ENCODE measurements at places on chromosomes 3 and 15.
A peak's percentile ranks its signal among the peaks of the same experiment; 100 is the strongest.

DNA sequence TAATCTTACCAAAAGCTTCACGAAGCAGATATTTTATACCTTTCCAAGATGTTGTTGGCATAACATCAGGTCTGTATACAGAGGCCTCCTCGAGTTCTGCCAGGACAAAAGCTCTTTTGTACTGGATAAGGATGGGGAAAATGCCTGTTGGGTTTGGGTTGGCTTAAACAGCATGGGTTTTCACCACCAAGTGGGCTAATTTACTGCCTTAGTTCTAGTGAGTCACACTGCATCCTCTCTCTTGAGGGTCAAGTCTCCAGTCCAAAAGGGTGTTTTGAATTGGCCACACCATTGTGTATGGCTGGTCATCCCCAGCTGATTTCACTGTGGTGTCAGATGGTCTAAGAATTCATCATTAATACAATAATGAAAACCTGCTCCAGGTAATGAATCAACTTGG is 26.1 kb upstream of the BHLHE40 start:
- no peak for DNase-seq

DNA sequence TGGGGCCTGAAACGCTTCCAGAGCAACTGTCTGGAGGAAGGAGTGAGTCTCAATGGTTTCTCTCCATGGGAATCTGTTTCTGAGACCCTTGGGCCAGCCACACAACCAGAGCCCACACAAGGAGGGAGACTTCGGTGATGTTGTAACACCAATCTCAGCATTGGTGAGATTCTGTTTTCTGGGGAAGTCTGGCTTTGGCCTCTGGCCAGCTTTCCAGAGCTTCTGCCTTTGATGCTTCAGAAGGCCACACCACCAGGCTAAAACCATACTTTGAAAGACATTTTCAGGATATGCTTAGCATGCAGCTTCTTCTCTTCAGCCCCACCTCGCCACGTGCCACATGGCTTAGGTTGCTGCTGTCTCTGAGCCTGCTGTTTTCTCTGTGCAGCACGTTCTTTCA is 3.6 kb upstream of the EEFSEC start:
- no peak for DNase-seq

GRCh38 chr15:87907676-87908446 is 348.7 kb downstream of the NTRK3 start:
- no peak for DNase-seq

- DNase-seq, result no peak
These were observed 34.1 kb downstream of the PTPN9 start for GRCh38 chr15:75545064-75545463.

- no peak for DNase-seq
These were observed 92.0 kb upstream of the SAMMSON start for GRCh38 chr3:69907554-69907953.

DNA sequence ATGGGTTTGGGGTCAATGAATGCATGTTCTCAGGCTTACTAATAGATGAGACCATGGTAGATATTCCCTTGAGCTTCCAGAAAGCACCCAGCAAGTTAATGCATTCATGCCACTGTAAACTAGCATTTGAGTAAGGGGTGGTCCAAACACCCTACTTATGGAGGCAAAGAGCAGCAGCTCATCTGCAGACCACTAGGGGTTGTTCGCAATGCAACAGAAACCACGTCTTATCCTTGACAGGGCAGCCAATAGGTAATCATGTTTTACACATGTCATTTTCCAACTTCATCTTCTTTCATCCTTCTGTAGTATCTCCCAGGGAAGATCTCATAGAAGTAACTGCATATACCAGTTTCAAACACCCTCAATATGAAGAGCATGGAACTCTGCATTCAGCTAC is 330.2 kb downstream of the RORA start:
- DNase-seq, result no peak

DNA sequence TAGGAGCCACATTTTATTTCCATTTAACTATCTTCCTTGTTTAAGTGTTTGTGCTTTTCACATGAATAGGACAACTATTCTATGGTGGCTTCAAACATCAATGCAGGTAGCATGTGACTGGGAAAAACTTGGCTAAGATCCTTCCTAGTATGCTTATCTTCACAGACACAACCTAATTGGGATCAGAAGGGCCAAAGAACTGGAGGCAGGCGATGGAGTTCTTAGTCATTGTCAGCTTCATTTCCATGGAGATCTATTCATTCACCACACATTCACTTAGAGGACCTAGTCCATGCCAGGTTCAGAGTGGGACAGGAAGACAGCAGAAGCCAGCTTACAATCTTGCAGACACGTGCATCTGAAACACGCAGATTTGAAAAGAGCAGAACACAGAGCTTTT is 277.5 kb upstream of the PPP2R3A start:
- no peak for DNase-seq

GRCh38 chr15:68319997-68320396 is 42.5 kb downstream of the FEM1B start:
- DNase-seq, result no peak

- DNase-seq, result no peak
These were observed 6.2 kb upstream of the NR2F2 start for GRCh38 chr15:96324192-96324895.

GRCh38 chr3:30266524-30266923 is 339.9 kb upstream of the TGFBR2 start:
- DNase-seq, result no peak

DNA sequence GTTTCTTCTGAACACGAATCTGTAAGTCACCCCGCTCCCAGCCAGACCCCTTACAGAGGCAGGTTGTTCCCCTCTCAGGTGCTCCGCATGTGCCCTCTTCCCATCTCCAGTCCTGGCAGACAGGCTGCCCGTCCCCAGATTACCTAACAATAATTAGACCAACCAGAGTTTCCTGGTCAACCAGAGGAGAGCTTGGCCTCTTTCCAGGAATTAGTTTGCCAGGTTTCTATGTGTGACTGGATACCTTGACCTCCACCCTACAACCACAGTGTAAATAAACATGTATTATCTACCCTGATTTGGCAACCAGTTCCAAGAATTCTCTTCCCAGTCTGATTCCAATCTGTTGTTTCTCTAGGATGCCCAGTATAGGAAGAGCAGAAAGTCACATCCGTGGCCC is 178.0 kb upstream of the UMPS start:
- no peak for DNase-seq

- no peak for DNase-seq
These were observed 30.4 kb downstream of the ACKR2 start for GRCh38 chr3:42839616-42840015.

DNA sequence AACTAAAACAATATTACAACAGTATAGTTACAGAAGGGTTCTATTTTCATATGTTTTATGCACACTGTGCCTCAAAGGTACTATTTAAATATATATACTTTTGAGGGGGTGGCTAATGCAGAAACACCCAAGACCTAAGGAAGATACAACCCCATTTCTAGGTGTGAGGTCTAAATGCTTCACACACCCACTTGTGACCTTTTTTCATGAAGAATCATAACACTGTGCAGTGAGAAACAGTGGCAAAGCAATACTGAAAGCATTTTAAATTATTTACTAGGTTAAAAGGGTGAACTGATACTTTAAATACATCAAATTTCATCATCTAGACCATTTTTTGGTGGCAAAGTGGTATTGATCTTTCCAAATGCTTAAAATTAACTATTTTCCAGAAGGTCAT is 67.4 kb downstream of the SATB1 start:
- DNase-seq, result no peak

- DNase-seq, result no peak
These were observed 67.9 kb upstream of the CCDC54 start for GRCh38 chr3:107309312-107309711.

DNA sequence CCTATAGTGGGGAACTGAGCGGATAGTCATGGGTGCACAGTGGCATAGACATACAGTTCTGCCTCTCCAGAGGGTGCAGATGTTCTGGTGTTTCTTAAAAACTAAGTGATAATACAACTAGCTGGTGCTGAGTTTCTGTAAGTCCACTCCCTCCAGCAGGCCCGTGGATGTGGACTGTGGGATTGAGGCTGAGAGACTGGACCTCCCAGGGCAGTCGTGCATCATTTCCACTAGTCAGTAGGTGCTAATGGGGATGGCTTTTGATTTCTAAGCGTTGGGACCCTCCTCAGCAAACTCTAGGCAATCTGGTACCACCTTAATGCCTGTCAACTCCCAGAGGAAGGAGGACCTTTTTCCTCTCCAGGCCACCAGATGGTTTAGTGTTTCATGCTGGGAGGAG is 27.3 kb upstream of the TIMP4 start:
- no peak for DNase-seq

DNA sequence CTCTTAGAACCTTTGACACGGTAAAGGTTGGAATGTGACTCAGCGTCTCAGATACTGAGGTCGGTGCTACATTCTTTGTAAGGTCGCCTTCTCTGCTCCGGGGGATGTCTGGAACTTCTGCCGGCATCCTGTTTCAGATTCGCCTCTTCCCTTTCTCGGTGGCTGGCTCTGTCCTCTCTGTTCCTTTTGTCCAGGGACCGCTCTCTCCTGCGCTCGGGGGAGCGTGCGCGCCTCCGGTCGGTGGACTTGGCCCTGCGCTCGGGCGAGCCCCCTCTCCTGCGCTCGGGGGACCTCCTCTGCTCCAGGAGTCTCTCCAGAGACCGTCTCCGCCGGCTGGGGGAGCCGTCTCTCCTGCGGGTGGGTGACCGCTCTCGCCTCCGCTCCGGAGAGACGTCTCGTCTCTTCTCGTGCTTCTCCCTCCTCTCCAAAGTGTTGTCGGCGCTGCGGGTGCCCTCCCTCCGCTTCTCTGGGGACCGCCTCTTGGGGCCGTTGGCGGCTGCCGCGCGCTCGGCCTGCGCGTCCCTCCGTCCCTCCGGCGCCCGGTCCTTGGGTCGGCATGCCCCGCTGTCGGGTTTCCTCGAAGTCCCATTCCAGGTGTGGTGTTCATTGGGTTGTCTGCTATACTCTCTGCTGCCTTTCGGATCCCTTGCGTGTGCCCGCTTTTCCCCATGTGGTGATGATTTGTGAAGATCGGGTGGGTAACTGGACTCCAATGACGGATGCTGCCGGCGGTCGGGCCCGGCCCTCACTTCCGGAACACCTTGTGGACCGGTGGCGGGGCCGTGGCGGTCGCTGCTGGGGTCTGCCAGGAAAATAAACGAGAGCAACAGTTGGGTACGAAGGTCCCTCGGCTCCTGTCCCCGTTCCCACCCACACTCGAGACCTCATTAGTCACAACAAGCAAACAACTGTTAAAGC is 668.8 kb upstream of the ADAMTS9 start:
- DNase-seq, result no peak

GRCh38 chr3:111103807-111104206 is 32.2 kb downstream of the NECTIN3 start:
- DNase-seq, result no peak

GRCh38 chr3:108524537-108524936 is 14.1 kb upstream of the MYH15 start:
- DNase-seq, result no peak

DNA sequence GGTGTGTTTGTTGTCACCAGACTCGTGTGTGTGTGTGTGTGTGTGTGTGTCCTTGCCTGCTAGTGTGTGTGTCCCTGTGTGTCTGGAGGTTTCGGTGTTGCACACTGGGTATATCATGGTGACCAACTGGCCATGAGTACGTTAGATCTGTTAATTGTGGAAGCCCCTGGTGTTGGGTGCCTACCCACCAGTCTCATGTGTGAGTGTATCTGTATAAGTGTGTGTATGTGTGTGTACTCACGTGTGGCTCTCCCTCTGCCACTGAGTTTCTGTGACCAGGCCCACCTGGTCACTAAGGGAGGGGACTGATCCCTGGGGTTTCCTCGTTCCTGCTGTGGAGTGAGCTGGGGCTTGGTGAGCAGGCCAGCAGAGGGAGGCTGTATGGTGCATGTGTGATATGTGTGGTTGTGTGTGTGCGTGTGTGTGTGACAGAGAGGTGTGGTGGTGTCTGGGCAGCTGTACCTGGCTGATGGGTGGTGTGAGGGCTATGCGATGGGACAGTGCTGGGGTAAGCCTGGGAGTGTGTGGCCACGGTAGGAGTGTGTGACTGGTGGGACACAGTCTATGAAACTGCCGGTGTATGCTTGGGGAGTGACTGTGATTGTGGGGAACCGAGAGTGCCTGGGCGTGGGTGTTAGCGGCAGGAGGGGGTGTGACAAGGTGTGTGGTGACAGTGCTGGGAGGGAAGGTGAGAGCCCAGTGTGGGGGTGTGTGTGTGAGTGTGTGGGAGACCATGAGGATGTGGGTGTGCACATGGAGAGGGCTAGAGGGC is 1.8 kb downstream of the PRKCD start:
- DNase-seq, result peak; percentile 34

GRCh38 chr15:81293728-81294515 is 30.0 kb downstream of the STARD5 start:
- DNase-seq, result no peak

- DNase-seq, result no peak
These were observed 43.1 kb upstream of the WDR5B start for GRCh38 chr3:122458992-122459391.

DNA sequence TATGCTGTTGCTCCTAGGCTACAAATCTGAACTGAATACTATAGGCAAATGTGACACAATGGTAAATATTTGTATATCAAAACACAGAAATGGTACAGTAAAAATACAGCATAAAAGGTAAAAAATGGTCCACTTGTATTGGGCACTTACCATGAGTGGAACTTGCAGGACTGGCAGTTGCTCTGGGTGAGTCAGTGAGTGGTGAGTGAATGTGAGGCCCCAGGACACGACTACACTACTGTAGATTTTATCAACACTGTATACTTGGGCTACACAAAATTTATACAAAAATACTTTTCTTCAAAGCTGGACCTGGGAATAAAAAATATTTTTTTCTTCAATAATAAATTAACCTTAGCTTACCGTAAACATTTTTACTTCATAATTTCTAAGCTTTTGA is 41.6 kb upstream of the DUT start:
- no peak for DNase-seq

DNA sequence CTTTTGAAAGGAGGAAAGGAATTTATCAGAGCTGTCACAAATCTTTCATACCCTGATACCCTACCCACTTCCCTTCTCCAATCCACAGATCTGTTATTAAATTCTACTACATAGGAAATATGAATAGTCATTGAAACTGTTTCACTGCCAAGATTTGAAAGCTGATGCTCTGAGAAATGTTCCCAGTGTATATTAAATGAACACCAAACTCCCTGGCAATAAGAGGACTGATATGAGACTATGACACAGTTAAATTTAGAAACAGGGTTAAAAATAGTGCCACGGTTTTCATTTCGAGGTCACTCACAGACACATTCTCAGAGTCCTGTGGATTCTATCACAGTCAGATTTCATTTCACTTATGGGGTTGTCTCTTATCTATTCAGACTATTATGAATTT is 27.2 kb upstream of the GBE1 start:
- DNase-seq, result no peak

GRCh38 chr3:168427835-168428475 is 332.2 kb upstream of the GOLIM4 start:
- DNase-seq, result no peak

GRCh38 chr3:64915778-64916177 is 228.0 kb upstream of the ADAMTS9 start:
- no peak for DNase-seq

DNA sequence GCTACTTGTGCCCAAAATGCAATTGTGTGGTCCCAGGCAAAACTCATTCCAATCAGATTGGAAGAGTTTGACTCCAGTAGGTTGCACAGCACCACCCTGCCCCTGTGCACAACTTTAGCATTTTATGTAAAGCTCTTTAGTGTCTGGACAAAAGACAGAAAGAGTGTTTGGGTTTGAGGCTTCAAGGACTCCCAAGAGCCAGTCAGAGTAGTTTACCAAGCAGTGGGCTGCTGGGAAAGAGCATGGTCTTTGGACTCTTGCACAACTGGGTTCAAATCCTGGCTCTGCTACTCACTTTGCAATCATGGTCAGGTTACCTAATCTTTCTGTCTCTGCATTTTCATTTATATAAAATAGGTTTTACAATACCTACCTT is 75.8 kb upstream of the UMPS start:
- no peak for DNase-seq

- no peak for DNase-seq
These were observed 53.5 kb downstream of the SUCNR1 start for GRCh38 chr3:151926956-151927355.

Data from stimulated activated CD8-positive, alpha-beta memory T cell treated with anti-CD3 and anti-CD28 coated beads, Interleukin-4, amount 100 ng/mL, for 1 hour (primary cell).